CD8-positive, alpha-beta memory T cell (primary cell): ENCODE measurements at places on chromosomes 1 and 21. TPM values are rescaled to one million over a fixed set of nuclear protein-coding genes. Genes with fewer than 3 reads are reported as not detected.

GRCh38 chr1:204487256-204487615, 7.4 kb downstream of the PIK3C2B start:
- no peak for DNase-seq
- no peak overlapping the region for H3K27ac ChIP-seq
- no peak overlapping the region for H3K4me3 ChIP-seq
- H3K36me3 ChIP-seq = no peaks in the 10 kb centered on the region
- H3K4me1 ChIP-seq = peaks cover 10% of the 10 kb centered on the region

NFASC gene
- 0.16 TPM for total RNA-seq

CD1D gene
- not detected for total RNA-seq

GRCh38 chr1:64679177-64679576, 65.7 kb upstream of the RAVER2 start:
- no peak for DNase-seq
- H3K4me3 ChIP-seq = no peak overlapping the region
- no peak overlapping the region for H3K27ac ChIP-seq
- no peaks in the 10 kb centered on the region for H3K36me3 ChIP-seq
- no peaks in the 10 kb centered on the region for H3K27me3 ChIP-seq

DNA sequence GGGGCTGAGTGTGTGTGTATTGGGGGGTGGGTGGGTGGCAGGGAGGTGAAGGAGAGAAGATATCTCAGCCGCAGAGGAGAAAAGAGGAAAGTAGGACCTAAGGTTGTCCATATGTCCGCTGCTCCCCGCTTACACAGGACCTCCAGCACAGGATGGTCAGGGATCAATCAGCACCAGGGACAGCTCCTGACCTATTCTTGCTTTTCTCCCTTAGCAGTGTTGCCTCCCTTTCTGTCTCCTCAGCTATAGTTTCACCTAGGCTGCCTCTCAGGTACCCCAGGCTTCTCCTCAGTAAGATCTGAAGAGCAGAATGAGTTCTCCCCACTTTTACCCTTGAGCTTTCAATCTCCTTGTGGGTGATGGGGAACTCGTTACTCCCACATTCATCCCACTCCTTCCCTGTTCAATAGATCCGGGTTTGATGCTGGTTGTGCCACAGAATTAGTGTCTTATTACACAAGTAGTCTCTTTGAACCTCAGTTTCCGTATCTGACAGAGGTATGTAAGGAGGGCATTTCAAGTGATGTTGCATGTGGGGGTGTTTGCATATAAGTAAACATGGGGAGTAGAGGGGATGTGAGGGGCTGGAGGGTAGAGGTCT, 1.4 kb upstream of the DPH2 start:
- H3K27ac ChIP-seq = no peak overlapping the region
- H3K36me3 ChIP-seq = peaks cover 3% of the 10 kb centered on the region
- no peak overlapping the region for H3K4me3 ChIP-seq

DNA sequence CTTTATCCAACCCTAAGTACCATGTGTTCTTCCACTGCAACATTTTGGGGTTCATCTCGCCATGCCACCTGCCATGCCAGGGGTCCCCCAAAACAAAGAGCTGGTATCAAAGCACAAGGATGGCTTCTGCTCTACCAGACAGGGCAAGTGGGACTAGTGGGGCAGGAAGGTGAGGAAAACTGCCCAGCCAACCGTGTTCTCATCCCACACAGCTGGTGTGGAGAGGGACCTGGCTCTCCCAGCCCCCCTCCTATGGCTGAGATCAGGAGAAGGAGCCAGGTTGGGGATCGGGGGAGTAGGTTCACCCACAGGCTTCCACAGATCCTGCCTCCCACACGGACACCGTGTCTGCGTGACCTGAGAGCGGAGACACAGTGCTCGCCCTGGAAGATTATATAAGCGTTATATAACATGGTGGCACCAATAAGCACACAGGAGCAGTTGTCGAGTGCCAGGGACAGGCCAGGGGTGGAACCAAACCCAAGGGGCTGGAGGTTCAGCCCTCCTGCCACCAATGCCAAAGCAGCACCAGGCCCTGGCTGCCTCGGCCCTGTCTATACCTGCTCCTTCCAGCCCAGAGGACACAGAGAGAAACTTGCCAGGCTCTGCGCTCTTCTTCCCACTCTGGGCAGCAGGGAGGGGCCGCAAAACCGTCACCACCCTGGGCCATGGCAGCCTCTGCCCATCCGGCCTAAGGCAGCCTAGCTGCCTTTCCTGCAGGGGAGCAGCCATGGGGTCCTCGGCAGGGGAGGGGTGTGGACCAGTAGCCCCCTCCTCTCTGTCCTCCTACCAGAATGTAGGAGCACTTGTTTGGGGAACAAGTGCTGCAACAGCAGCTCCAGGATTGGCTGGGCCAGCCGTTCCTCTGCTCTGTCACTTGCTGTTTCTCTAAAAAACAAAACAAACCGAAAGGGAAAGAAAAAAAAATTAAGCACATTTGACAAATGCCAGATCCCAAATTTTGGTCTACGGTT, 43.5 kb downstream of the CD34 start:
- H3K4me1 ChIP-seq = peaks cover 83% of the 10 kb centered on the region
- peak overlapping the region; percentile 71 for H3K4me3 ChIP-seq
- H3K27me3 ChIP-seq = no peaks in the 10 kb centered on the region
- H3K36me3 ChIP-seq = peaks cover 11% of the 10 kb centered on the region

GRCh38 chr1:79042117-79042516, 35.6 kb upstream of the ADGRL4 start:
- H3K4me3 ChIP-seq = no peak overlapping the region
- no peak for DNase-seq
- H3K36me3 ChIP-seq = no peaks in the 10 kb centered on the region
- no peaks in the 10 kb centered on the region for H3K27me3 ChIP-seq
- no peak overlapping the region for H3K27ac ChIP-seq
- no peaks in the 10 kb centered on the region for H3K4me1 ChIP-seq
